ENCODE measurements at places on chromosomes 5 and 9. TPM values are rescaled to one million over a fixed set of nuclear protein-coding genes. Genes with fewer than 3 reads are reported as not detected.
A peak's percentile ranks its signal among the peaks of the same experiment; 100 is the strongest.

- no peaks in the 10 kb centered on the region for H3K4me1 ChIP-seq
- H3K36me3 ChIP-seq, result no peaks in the 10 kb centered on the region
- peak; percentile 76 for DNase-seq
- no peak overlapping the region for H3K4me3 ChIP-seq
- H3K27me3 ChIP-seq, result no peaks in the 10 kb centered on the region
- no peak overlapping the region for H3K27ac ChIP-seq
Observed at GRCh38 chr9:121835587-121836365, 184.3 kb downstream of the DAB2IP start.

DNA sequence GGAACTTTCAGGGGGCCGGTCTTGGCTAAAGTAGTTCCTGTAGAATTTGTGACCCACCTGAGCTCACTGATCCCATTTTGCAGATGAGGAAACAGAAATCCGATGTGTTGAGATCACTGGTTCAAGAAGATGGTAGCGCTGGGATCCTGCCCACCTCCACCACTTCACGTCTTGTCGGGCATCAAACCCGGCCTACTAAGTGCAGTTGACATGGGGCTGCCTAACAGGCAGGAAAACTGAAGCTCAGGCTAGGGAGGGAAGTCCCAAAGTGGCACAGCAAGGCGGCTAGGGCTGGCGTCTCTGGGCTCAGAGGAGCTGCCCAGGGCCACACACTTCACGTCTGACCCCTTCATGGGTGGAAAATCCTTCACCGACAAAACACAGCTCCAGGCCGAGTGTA lies 502 bp upstream of the ENG start:
- H3K27me3 ChIP-seq, result no peaks in the 10 kb centered on the region
- peak overlapping the region; percentile 72 for H3K27ac ChIP-seq
- H3K36me3 ChIP-seq, result no peaks in the 10 kb centered on the region
- H3K4me3 ChIP-seq, result no peak overlapping the region
- H3K4me1 ChIP-seq, result no peaks in the 10 kb centered on the region

- no peaks in the 10 kb centered on the region for H3K27me3 ChIP-seq
- no peak overlapping the region for H3K4me3 ChIP-seq
- no peaks in the 10 kb centered on the region for H3K4me1 ChIP-seq
- no peak overlapping the region for H3K27ac ChIP-seq
Observed at GRCh38 chr5:171476701-171477100, 57.3 kb downstream of the FGF18 start.

- H3K4me3 ChIP-seq, result no peak overlapping the region
- H3K36me3 ChIP-seq, result no peaks in the 10 kb centered on the region
- no peaks in the 10 kb centered on the region for H3K27me3 ChIP-seq
- H3K4me1 ChIP-seq, result peaks cover 62% of the 10 kb centered on the region
- no peak overlapping the region for H3K27ac ChIP-seq
Observed at GRCh38 chr9:131676431-131676972, 63.4 kb downstream of the RAPGEF1 start.

DNA sequence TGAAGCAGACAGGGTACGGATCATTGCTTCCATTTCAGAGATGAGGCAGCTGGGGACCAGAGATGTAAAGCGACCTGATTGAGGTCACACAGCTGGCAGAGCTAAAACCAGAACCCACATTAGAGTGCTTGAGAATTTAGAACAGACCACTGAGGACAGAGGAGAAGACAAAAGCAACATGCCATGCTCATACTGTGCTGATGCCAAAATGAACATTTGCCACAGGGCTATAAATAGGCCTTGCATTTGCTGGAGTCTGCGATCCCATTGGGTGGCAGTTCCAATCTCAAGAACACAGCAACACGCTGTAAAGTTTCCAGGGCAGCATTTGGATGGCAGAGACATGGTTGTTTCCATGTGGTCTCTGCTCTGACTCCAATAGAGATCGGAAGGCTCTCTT lies 222.4 kb upstream of the TBC1D2 start:
- DNase-seq, result no peak
- H3K27ac ChIP-seq, result no peak overlapping the region
- H3K36me3 ChIP-seq, result no peaks in the 10 kb centered on the region
- no peak overlapping the region for H3K4me3 ChIP-seq
- no peaks in the 10 kb centered on the region for H3K27me3 ChIP-seq

GRCh38 chr9:98367923-98368322 lies 112.5 kb upstream of the TBC1D2 start:
- H3K27ac ChIP-seq, result no peak overlapping the region
- DNase-seq, result no peak
- no peaks in the 10 kb centered on the region for H3K4me1 ChIP-seq
- no peaks in the 10 kb centered on the region for H3K27me3 ChIP-seq

GRCh38 chr5:170640731-170641588 lies 137.1 kb downstream of the KCNIP1 start:
- no peak overlapping the region for H3K4me3 ChIP-seq
- H3K27me3 ChIP-seq, result peaks cover 4% of the 10 kb centered on the region
- DNase-seq, result no peak
- no peak overlapping the region for H3K27ac ChIP-seq
- no peaks in the 10 kb centered on the region for H3K36me3 ChIP-seq
- no peaks in the 10 kb centered on the region for H3K4me1 ChIP-seq

GRCh38 chr9:38526591-38526990 lies 93.8 kb downstream of the ANKRD18A start:
- no peak overlapping the region for H3K4me3 ChIP-seq
- DNase-seq, result no peak
- H3K27ac ChIP-seq, result no peak overlapping the region
- H3K36me3 ChIP-seq, result no peaks in the 10 kb centered on the region
- H3K27me3 ChIP-seq, result no peaks in the 10 kb centered on the region
- no peaks in the 10 kb centered on the region for H3K4me1 ChIP-seq

DNA sequence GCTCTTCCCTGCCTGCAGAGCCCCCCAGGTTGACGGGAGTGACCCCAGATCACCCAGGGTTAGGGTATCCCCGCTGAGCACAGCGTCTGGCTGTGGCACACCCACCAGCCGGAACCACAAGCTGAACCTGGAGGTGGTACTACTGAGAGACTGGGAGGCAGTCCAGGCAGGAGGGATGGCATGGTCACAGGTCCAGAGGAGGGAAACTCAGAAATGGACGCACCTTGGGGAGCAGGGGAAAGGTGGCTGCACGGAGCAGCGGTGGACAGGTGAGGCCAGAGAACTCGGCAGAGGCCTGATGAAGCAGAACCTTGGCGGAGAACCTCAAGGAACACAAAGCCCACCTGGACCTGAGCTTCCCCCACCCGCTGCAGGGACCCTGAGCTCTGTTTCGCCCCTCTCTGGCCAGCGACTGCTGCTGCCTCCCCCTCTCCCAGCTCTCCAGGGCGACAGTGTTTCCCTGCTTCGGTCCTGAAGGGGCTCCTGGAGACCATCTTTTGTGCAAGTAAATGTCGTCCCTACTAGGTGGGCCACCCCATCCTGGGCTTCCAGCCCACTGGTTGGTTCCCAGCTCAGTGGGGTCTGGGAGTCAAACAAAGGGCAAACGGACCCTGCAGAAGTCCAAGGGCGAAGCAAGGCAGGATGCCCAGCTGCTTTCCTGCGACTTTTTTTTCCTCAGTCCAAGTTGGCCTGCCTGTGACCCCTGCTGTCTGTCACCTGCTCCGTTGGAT lies 845 bp downstream of the ADGRD2 start:
- no peak overlapping the region for H3K27ac ChIP-seq
- no peak for DNase-seq
- H3K27me3 ChIP-seq, result peaks cover 10% of the 10 kb centered on the region
- H3K4me1 ChIP-seq, result peaks cover 17% of the 10 kb centered on the region
- H3K36me3 ChIP-seq, result no peaks in the 10 kb centered on the region

DNA sequence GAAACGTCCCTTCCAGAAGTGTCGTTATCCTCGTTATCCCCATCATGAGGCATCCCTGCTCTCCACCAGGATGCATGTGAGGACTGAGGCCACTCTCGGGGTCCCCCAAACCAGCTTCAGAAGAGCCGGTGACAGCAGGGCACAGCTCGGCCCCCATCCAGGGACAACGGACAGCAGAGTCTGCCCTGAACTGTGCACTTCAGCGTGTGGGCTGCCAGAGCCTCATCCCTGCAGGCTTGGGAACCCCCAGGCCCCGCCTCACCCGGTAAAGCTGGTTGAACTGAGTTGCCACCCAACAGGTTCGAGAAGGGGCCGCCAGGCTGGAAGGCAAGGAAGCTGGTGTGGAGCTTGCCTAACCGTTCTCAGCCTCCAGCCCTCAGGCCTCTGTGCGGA lies 710 bp upstream of the CARD9 start:
- H3K27ac ChIP-seq, result peak overlapping the region; percentile 78
- no peak overlapping the region for H3K4me3 ChIP-seq
- no peaks in the 10 kb centered on the region for H3K36me3 ChIP-seq
- H3K4me1 ChIP-seq, result peaks cover 9% of the 10 kb centered on the region

DNA sequence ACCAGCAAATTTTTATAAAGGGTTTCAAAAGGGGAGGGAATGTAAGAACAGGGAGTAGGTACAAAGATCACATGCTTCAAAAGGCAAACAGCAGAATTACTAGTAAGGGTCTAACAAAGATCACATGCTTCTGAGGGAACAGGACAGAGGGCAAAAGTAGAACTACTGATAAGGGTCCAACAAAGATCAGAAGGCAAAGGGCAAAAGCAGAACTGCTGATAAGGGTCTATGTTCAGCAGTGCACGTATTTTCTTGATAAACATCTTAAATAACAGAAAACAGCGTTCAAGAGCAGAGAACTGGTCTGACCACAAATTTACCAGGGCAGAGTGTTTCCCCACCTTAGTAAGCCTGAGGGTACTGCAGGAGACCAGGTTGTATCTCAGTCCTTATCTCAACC lies 469.5 kb upstream of the PIK3R1 start:
- no peak overlapping the region for H3K4me3 ChIP-seq
- no peak overlapping the region for H3K27ac ChIP-seq
- H3K27me3 ChIP-seq, result no peaks in the 10 kb centered on the region
- H3K4me1 ChIP-seq, result no peaks in the 10 kb centered on the region
- no peak for DNase-seq

- no peak for DNase-seq
- no peaks in the 10 kb centered on the region for H3K27me3 ChIP-seq
- no peaks in the 10 kb centered on the region for H3K4me1 ChIP-seq
- no peak overlapping the region for H3K4me3 ChIP-seq
- no peak overlapping the region for H3K27ac ChIP-seq
Observed at GRCh38 chr9:17423681-17424011, 155.2 kb upstream of the SH3GL2 start.

- no peak overlapping the region for H3K27ac ChIP-seq
- H3K4me3 ChIP-seq, result no peak overlapping the region
- no peaks in the 10 kb centered on the region for H3K27me3 ChIP-seq
- H3K36me3 ChIP-seq, result no peaks in the 10 kb centered on the region
- no peaks in the 10 kb centered on the region for H3K4me1 ChIP-seq
- DNase-seq, result no peak
Observed at GRCh38 chr5:77145666-77146065, 58.6 kb upstream of the ZBED3 start.

GRCh38 chr9:127283917-127284497 lies 19.4 kb downstream of the GARNL3 start:
- H3K36me3 ChIP-seq, result no peaks in the 10 kb centered on the region
- no peak overlapping the region for H3K27ac ChIP-seq
- peak; percentile 57 for DNase-seq
- no peak overlapping the region for H3K4me3 ChIP-seq
- H3K4me1 ChIP-seq, result no peaks in the 10 kb centered on the region

DNA sequence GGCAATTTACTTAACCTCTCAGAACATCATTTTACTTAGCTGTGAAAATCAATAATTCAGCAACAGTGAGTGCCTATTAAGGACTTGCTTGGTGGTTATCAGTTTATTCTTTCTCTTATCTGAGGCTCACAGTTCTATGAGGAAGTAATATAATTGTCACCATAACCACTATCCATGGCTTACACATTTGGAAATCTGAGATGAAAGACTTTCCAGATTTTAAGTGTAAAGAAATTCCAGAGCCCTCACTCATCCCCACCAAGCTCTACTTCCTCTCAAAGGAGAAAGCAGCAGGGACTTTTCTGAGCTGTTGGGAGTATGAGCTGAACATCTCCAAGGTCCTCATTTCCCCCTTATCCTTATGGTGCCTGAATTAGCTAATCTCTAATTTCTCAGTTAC lies 321.5 kb downstream of the FBXL7 start:
- no peaks in the 10 kb centered on the region for H3K36me3 ChIP-seq
- no peak for DNase-seq
- H3K4me3 ChIP-seq, result no peak overlapping the region

- DNase-seq, result no peak
- no peak overlapping the region for H3K27ac ChIP-seq
- H3K36me3 ChIP-seq, result no peaks in the 10 kb centered on the region
- H3K4me3 ChIP-seq, result no peak overlapping the region
Observed at GRCh38 chr5:161889971-161890370, 42.1 kb downstream of the GABRA1 start.

GRCh38 chr9:86353655-86354010 lies 577 bp downstream of the TUT7 start:
- peak overlapping the region; percentile 36 for H3K4me3 ChIP-seq
- no peaks in the 10 kb centered on the region for H3K36me3 ChIP-seq
- no peak for DNase-seq
- peaks cover 24% of the 10 kb centered on the region for H3K4me1 ChIP-seq
- H3K27me3 ChIP-seq, result no peaks in the 10 kb centered on the region

GRCh38 chr9:105884416-105884815 lies 190.1 kb downstream of the TMEM38B start:
- H3K36me3 ChIP-seq, result no peaks in the 10 kb centered on the region
- H3K4me1 ChIP-seq, result no peaks in the 10 kb centered on the region
- DNase-seq, result no peak
- H3K27ac ChIP-seq, result no peak overlapping the region

GRCh38 chr9:97501177-97501971 lies at the start of gene TMOD1:
Gene TMOD1, plus strand, starts transcription at chr9:97501666. Its CDS starts 22,523 bp downstream, at chr9:97524189.
- peaks cover 43% of the 10 kb centered on the region for H3K4me1 ChIP-seq
- peak within 1 kb of the TSS; percentile 48 for H3K4me3 ChIP-seq
- H3K27me3 ChIP-seq, result no peaks in the 10 kb centered on the region
- DNase-seq, result peak; percentile 59

- no peaks in the 10 kb centered on the region for H3K36me3 ChIP-seq
- no peaks in the 10 kb centered on the region for H3K4me1 ChIP-seq
- no peak for DNase-seq
- H3K27ac ChIP-seq, result no peak overlapping the region
- no peak overlapping the region for H3K4me3 ChIP-seq
- no peaks in the 10 kb centered on the region for H3K27me3 ChIP-seq
Observed at GRCh38 chr5:115583474-115583873, 18.8 kb downstream of the TICAM2 start.

GRCh38 chr5:122805481-122805880 lies 30.6 kb downstream of the SNX2 start:
- H3K27me3 ChIP-seq, result no peaks in the 10 kb centered on the region
- no peak overlapping the region for H3K4me3 ChIP-seq
- no peak overlapping the region for H3K27ac ChIP-seq

- no peak for DNase-seq
- H3K27me3 ChIP-seq, result no peaks in the 10 kb centered on the region
- peaks cover 6% of the 10 kb centered on the region for H3K36me3 ChIP-seq
- H3K4me1 ChIP-seq, result no peaks in the 10 kb centered on the region
- no peak overlapping the region for H3K27ac ChIP-seq
Observed at GRCh38 chr9:122918310-122918709, 5.2 kb upstream of the ZBTB6 start.

Gene PCSK1
- 1.7 TPM for total RNA-seq

Gene ANKDD1B
- total RNA-seq, result 0.84 TPM

Gene RMI1
- total RNA-seq, result 6.2 TPM

Gene SERINC5
- 147 TPM for total RNA-seq

Gene MARVELD2
- total RNA-seq, result 0.94 TPM

Gene CCL21
- 295 TPM for total RNA-seq

Gene FRMPD1
- 0.78 TPM for total RNA-seq

Gene EGR1
- 69.8 TPM for total RNA-seq

Gene C9
- not detected for total RNA-seq

Gene RASEF
- total RNA-seq, result 0.78 TPM
